A549 treated with CpdA at 1 μM for 4 hours (cell line): ENCODE measurements at places on chromosomes 12 and 14. TPM values are rescaled to one million over a fixed set of nuclear protein-coding genes. Genes with fewer than 3 reads are reported as not detected.

The ACOT6 gene
- not detected in 5 replicates for total RNA-seq

The GDF3 gene
- not detected in 5 replicates for total RNA-seq

The PFDN5 gene
- total RNA-seq: 469 to 566 TPM (median 535 TPM) in 5 replicates

The CD69 gene
- not detected in 5 replicates for total RNA-seq

The IL26 gene
- not detected in 5 replicates for total RNA-seq

The TMED8 gene
- total RNA-seq: 5.7 to 9.1 TPM (median 7.4 TPM) in 5 replicates

The BDKRB1 gene
- total RNA-seq: 0.47 to 1.9 TPM (median 1.8 TPM) in 5 replicates

The FAM90A1 gene
- total RNA-seq: 0.06 to 0.14 TPM (median 0.09 TPM) in 4 of 5 replicates, not detected in the other

The KRT6C gene
- not detected in 5 replicates for total RNA-seq

The MANSC4 gene
- 0.07 to 0.13 TPM in 2 of 5 replicates, not detected in the others for total RNA-seq

The MYF6 gene
- not detected in 5 replicates for total RNA-seq

The BEST3 gene
- 0.59 to 1.8 TPM (median 1.1 TPM) in 5 replicates for total RNA-seq

The OTUB2 gene
- total RNA-seq: 4.3 to 6.5 TPM (median 4.7 TPM) in 5 replicates

The KCNA5 gene
- not detected in 5 replicates for total RNA-seq

The PRKCH gene
- 3.5 to 4.0 TPM (median 3.8 TPM) in 5 replicates for total RNA-seq

The RASSF9 gene
- 0.34 to 0.45 TPM (median 0.43 TPM) in 5 replicates for total RNA-seq

The SMIM41 gene
- total RNA-seq: not detected in 5 replicates

The ALG10B gene
- total RNA-seq: 4.3 to 6.8 TPM (median 4.7 TPM) in 5 replicates

The LALBA gene
- total RNA-seq: not detected in 5 replicates

The KCNC2 gene
- total RNA-seq: not detected in 5 replicates

The SMCO3 gene
- total RNA-seq: 0.03 TPM in 1 of 5 replicates, not detected in the others

The SLC25A3 gene
- 713 to 789 TPM (median 751 TPM) in 5 replicates for total RNA-seq

The VRTN gene
- not detected in 5 replicates for total RNA-seq

The SCN8A gene
- total RNA-seq: 1.2 to 2.5 TPM (median 1.8 TPM) in 5 replicates

The C1S gene
- 36.8 to 62.7 TPM (median 41.0 TPM) in 5 replicates for total RNA-seq

The EIF4B gene
- total RNA-seq: 250 to 461 TPM (median 286 TPM) in 5 replicates

The GPD1 gene
- 0.10 to 0.32 TPM (median 0.20 TPM) in 4 of 5 replicates, not detected in the other for total RNA-seq

The AJUBA gene
- 34.2 to 45.0 TPM (median 38.1 TPM) in 5 replicates for total RNA-seq

The PMCH gene
- total RNA-seq: 0.07 TPM in 1 of 5 replicates, not detected in the others

The KLRC2 gene
- total RNA-seq: 1.0 to 2.2 TPM (median 1.4 TPM) in 5 replicates

The TAS2R13 gene
- total RNA-seq: not detected in 5 replicates

The TEX52 gene
- not detected in 5 replicates for total RNA-seq

The SDR9C7 gene
- 0.05 TPM in 1 of 5 replicates, not detected in the others for total RNA-seq

The TTC6 gene
- total RNA-seq: 0.14 to 0.50 TPM (median 0.35 TPM) in 5 replicates

The FGD4 gene
- total RNA-seq: 0.98 to 2.5 TPM (median 1.8 TPM) in 5 replicates

The SMOC1 gene
- 15.6 to 24.6 TPM (median 21.7 TPM) in 5 replicates for total RNA-seq

The LHX5 gene
- 0.02 TPM in 1 of 5 replicates, not detected in the others for total RNA-seq

The GPRC5A gene
- total RNA-seq: 324 to 465 TPM (median 429 TPM) in 5 replicates

The ABCB9 gene
- total RNA-seq: 6.8 to 9.3 TPM (median 8.8 TPM) in 5 replicates

The GPR84 gene
- total RNA-seq: 0.03 to 0.09 TPM (median 0.09 TPM) in 3 of 5 replicates, not detected in the others

The SYT1 gene
- total RNA-seq: 5.3 to 8.6 TPM (median 6.3 TPM) in 5 replicates

The SLC38A4 gene
- not detected in 5 replicates for total RNA-seq

The KRT82 gene
- not detected in 5 replicates for total RNA-seq

The PLCZ1 gene
- not detected in 5 replicates for total RNA-seq

The SLC25A21 gene
- total RNA-seq: 0.58 to 1.6 TPM (median 1.2 TPM) in 5 replicates

The MYG1 gene
- 75.0 to 112 TPM (median 95.8 TPM) in 5 replicates for total RNA-seq

The TEAD4 gene
- total RNA-seq: 38.7 to 47.0 TPM (median 45.5 TPM) in 5 replicates
